ENCODE measurements at places on chromosomes 2 and 18.

GRCh38 chr2:151096235-151096634 is 165.4 kb downstream of the RBM43 start:
- DNase-seq, result no peak

GRCh38 chr2:212392043-212392442 is 146.6 kb downstream of the ERBB4 start:
- peak; percentile 72 for DNase-seq

DNA sequence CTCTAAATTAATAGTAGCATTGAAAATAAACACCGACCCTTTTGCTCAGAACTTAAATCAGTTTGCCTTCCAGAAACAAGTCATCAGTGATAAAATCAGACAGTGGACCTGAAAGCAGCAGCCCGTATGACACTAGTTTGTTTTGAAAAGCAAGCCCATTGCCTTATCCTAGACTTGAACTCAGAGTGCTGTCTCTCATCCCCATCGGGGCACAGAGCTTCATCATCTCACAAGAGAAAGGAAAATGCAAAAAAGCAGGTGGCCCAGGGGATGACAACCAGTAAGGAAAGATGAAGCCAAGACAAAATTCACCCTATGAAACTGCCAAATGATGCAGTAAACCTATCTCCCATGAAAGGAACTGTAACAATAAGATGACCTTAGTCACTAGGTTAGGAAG is 71.2 kb downstream of the CERKL start:
- no peak for DNase-seq

DNA sequence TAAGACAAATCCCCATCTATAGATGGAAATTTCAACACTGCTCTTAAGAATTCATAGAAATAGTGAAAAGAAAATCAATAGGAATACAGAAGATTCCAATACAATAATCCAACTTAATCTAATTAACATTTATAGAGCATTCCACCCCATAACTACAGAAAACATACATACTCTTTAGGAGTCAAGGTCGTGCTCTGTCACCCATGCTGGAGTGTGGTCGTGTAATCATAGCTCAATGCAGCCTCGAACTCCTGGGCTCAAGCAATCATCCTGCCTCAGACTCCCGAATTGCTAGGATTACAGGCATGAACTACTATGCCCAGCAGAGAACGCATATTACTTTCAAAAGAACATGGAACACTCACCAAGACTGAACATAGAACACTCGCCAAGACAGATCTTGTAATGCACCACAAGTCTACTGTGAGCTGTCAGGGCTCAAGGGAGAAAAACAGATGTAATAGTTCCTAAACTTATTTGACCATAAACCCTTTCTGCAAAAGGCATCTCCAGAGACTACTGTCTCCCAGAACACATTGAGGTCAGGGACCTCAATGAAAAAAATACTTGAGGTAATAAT is 14.1 kb downstream of the MEMO1 start:
- DNase-seq, result no peak

DNA sequence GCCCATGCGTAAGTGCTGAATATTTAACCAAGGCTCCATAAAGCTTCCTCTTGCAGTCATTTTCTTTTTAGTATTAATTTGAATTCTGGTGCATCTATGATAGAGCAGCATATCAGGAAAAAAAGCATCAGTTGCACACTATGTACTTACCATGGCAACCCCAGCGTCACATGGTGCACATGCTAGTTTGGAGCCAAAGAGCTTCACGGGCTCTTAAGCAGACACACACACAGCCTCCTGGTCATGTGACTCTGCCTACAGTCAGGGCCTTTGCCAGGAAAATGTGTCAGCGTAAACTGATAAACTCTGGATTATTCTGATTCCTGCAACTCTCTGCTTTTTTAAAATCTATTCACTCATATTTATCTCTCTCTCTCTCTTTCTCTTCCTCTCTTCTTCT is 30.2 kb downstream of the NYAP2 start:
- DNase-seq, result peak; percentile 4

DNA sequence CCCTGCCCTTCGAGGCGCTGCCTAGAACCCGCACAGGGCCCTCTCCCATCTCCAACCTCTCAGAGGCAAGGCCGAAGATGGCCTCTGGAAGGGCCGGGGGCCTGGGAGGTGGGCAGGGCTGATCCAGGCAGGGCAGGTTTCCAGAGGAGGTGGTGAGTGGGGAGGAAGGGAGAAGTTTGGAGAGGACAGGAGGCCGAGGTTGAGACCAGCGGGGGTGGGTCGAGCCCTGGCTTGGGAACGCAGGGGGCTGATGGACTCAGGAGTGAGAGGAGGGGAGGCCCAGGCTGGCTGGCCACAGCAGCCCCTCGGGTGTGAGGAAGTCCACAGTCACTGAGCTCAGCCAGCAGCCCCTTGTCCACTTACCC is 10.5 kb downstream of the CAPN10 start:
- DNase-seq, result no peak

DNA sequence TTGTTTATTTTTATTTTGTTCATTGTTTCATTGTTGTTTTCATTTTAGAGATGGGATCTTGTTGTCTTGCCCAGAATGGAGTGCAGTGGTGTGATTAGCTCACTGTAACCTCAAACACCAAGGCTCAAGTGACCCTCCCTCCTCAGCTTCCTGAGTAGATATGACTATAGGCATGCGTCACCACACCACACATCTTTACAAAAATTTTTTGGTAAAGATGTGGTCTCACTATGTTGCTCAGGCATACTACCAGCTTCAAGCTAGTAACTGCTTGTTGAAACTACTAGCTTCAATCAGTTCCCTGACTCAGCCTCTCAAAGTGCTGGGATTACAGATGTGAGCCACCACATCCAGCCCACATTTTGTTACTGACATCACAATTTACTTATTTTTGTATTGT is 14.8 kb downstream of the FAM237A start:
- DNase-seq, result no peak

DNA sequence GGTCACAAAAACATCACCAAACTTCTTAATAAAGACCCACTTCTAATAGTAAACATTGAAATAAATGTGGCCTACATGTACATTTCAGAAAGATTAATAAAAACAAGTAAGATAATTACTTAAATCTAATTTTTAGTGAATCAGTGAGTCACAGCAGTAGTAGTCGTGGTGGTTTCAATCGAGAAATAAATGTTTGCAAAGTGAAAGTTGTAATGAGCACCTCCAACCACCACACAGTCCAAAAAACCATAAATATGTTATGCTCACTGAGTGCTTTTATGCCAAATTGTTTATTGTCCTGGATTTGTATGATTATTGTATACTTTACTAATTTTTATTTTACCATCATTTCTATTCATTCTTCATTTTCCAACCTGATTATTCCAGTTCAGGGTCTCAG is 61.8 kb upstream of the SPOPL start:
- no peak for DNase-seq

DNA sequence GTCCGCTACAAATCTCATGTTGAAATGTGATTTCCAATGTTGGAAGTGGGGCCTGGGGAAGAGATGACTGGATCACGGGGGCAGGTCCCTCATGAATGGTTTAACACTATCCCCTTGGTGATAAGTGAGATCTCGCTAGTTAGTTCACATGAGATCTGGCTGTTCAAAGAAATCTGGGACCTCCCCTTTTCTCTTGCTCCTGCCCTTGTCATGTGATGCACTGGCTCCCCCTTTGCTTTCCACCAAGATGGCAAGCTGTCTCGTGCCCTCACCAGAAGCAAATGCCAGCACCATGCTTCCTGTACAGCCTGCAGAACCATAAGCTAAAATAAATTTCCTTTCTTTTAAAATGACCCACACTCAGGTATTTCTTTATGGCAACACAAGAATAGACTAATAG is 57.3 kb upstream of the C2orf15 start:
- DNase-seq, result no peak

DNA sequence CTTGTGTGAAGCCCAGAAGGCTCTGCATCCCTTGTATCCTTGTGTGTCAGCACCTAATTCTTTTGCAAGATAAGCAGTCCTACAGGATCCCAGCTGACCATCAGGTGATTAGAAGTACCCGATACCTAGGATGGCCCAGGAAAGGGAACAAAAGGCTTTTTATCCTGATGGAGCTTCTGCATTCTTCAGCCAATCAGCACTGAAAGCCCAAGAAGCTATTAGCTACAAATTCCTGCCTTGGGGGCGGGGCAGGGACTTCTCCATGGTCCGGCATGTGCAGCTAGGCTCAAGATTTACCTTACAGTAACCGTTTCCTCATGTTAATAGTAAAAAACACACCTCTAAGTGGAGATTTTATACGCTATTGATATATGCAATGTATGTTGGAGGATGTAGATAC is 264.6 kb upstream of the THUMPD2 start:
- no peak for DNase-seq

DNA sequence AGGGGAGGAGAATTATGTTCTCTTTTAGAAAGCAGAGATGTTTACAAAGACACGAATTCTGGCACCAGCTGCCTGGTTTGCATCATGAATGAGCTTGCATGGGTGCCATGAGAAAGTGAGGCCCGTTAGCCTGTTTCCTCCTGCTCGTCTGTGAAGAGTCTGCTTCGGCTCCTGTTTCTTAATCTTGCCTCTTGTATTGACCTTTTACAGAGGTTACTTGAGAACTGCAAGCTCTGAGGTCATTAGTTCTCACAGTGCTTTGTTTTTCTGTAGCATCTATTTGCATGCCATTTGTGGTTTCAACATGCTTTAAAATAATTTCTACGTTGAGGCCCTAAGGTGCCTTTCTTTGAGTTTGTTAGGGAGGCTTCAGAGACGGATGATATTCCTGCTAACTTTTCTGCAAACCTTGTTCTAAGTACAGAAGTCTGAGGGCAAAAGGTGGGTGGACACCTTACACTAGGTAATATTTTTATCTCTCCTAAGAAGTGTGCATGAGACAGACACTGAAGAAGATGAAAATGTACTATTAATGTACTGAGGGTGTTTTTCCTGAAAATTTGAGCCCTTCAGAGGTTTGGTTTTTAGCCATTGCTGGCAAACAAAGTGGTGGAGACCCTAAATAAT is 53.4 kb upstream of the LINC00305 start:
- DNase-seq, result no peak

- no peak for DNase-seq
Measured at GRCh38 chr2:5367321-5367720, 324.9 kb upstream of the SOX11 start.

DNA sequence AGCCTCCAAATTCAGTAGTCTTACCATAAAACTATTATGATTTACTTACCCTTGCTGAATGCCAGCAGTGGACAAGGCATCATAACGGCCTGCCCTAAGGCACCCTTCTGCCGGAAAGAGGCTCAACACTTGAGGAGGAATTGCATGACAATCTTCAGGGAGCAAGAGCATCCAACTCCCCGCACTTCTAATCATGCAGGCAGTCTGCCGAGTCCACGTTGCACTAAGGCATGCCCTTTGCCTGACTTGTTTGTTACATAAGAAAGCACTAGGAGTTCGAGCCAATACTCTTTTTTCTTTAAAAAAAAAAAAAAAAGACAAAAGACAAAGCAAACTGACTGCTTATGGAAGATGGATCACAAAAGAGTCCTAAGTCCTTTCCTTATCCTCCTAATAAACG is 17.9 kb upstream of the SPTBN1 start:
- no peak for DNase-seq
